SJCRH30 (cell line): ENCODE measurements at places on chromosomes 5 and 9. TPM values are rescaled to one million over a fixed set of nuclear protein-coding genes. Genes with fewer than 3 reads are reported as not detected.

DNA sequence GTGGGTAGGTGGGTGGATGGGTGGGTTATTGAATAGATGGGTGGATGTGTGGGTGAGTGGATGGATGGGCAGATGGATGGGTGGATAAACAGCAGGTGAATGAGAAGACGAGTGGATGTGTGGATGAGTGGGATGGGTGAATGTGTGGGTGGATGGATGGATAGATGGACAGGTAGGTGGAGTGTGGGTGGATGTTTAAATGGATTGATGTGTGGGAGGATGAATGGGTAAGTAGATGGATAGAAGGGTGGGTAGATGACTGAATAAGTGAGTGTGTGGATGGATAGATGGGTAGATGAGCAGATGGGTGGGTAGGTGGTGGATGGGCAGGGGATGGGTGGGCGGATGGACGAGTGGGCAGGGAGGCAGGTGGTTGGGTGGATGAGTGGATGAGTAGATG lies 397.6 kb upstream of the IRX4 start:
- no peak for DNase-seq

DNA sequence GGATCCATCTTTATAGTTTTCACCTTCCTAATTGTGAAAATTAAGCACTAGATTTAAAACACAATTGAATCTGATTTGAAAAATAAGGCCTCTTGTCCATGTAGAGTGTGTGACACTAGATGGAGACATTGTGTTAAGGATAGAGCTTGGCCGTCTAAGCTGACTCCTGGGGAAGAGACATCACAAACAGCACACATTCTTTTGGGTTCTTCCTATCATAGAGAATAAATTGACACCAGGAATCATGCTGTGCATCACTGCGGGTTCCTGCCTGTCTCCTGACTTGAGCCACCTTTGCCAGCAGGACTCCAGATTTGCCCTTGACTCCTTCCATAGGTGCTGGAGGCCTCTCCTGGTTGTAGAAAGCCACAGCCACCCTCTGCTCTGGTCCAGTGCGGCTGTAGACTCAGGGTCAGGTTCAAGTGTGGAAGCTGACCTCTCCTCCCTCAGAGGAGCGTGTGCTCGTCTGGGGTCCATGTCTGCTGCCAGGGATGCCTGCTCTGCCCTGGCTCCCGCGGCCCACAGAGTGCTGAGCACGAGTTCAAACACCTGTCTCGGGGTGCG lies 11.2 kb downstream of the ROPN1L start:
- peak; percentile 15 for DNase-seq

GRCh38 chr5:145244788-145245187 lies 590.4 kb downstream of the PRELID2 start:
- DNase-seq: no peak

GRCh38 chr5:133015466-133015865 lies 10.9 kb downstream of the ZCCHC10 start:
- DNase-seq: no peak

- no peak for DNase-seq
Observed at GRCh38 chr5:77898385-77898784, 122.2 kb upstream of the TBCA start.

PCDHB13 gene
- total RNA-seq: 3.0 and 3.2 TPM in 2 replicates

ABHD17B gene
- total RNA-seq: 43.2 and 48.2 TPM in 2 replicates

LHFPL2 gene
- total RNA-seq: 20.5 and 21.7 TPM in 2 replicates

KIF12 gene
- total RNA-seq: 0.13 TPM in 1 of 2 replicates, not detected in the other
